ENCODE measurements at places on chromosomes 12 and 14.
A peak's percentile ranks its signal among the peaks of the same experiment; 100 is the strongest.

DNA sequence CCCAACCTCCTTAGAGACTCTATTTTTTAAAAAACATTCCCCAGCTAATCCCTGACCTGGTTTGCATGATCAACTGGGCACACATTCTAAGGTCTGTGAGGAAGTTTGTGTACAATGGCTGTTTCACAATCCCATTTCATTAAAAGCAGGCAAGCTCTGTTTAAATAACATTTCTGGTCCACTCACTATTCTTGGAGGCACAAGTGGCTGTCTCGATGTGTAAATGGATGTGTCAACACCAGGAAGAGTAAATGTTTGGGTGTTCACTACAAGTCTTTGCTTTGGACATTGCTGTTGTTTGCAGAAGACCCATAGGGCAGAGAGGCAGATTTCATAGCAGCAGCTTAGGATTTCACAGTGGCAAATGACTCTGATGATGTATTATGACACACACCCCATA lies 98.3 kb downstream of the PDZRN4 start:
- DNase-seq, result no peak

DNA sequence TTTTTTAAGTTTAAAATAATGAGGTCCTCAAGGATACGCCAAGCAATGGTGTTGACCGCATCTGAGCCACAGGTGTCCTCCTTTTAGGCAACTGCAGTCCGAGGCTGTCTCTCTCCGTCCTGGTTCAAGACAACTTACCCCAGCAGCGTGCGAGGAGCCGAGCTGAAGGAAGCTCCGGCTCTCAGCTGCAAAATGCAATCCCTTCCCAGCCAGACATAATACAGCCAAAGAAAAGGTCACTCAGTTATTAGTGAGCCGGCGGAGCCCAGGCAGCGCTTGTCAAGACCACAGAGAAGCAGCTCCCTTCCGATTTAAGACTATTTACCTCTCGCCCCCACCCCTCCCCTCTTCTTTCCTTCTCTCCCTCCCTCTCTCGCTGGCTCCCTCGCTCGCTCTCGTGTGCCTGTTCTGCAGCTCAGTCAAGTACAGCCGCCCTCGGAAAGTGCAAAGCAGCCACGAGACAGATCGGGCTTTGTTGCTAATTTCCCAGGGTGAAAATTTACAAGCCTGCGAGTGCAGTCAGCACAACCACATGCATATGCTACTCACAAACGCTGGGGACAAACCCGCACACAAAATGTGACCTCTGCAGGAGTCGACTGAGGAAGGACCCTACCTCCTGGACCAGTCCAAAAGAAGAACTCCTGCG lies 363 bp upstream of the LMO3 start:
- no peak for DNase-seq

GRCh38 chr14:65377576-65377975 lies 35.0 kb upstream of the FUT8 start:
- no peak for DNase-seq

DNA sequence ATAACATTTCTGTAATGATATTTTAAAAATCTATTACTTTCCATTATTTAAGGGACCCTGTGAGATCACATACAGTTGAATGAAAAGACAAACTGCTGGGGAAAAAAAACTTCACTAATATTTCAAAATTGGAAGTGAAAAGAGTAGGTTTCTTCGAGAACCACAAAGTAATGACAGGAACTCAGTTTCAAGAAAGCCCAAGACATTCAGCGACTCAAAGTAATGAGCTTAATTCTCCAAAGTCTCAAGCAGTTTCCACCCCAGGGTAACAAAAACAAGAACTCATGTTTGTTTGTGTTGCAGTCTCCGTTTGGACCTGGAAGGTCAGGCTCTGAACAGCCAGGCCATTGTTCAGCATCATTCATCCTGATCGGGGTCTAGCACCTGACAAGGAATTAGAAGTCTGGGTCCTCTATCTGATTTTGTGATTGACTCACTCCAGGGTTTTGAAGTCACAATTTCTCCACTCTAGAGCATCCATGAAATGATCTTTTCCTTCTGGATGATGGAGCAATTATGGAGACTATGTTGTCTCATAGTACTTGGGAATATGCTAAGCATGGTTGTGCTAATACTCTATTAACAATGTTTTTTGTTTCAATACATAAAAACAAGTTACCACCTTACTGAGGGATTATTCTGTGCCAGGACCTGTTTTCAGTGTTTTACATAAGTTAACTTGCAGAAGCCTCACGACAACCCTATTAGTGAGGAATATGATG lies 126.9 kb downstream of the SLC25A21 start:
- no peak for DNase-seq

DNA sequence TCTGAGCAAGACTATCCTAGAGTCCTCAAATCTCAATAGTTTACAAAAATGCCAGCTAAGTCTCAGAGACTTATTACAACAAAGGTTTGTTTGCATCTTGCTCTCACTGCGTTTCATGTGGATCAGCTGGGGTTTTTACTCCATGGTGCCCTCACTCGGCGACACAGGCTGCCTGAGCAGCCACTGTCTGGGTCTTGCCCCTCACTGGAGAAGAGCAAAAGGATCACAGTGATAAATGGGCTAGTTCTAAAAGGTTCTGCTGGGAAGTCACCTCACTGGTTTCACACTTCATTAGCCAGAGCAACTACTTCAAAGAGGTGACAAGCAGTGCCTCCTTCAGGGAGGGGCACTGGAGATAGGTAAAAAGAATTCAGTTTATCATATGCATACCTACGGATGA lies 392.0 kb downstream of the RPL10L start:
- no peak for DNase-seq

DNA sequence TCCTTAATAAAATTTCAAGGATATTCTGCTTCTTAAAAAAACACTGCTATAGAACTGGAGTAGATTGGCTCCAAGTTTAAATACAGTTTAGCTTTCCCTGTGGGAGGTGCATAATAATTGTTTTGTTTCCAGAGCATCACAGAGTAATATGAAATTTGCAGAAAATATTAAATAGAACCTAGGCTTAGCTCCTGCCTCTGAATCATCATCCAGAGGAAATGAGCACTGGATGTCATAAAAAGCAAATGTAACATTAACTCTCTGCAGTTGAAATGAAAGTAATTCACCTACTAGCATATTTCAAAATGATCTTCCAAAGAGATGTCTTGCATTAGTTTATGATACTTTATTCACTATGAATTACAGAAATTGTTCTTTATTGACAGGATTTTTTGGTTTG lies 769.8 kb downstream of the C12orf50 start:
- DNase-seq, result no peak

DNA sequence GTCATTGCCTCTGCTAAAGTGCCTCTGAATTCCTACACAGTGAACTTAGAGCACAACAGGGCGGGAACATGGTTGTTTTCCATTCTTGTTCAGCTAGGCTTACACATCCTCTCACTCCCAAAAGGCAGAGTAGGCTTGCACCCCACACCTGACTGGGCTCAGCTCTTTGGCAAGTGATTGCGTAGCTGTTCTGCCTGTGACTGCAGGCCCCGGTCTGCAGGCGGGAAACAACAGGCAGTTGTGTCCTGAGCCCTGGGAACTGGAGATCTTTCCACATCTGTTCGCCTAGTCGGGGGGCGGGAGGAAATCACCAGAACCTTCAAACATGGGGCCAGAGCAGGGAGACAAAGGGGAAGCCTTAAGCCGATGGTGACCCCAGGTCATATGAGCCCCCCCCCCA lies 274.7 kb downstream of the ZFP36L1 start:
- no peak for DNase-seq

DNA sequence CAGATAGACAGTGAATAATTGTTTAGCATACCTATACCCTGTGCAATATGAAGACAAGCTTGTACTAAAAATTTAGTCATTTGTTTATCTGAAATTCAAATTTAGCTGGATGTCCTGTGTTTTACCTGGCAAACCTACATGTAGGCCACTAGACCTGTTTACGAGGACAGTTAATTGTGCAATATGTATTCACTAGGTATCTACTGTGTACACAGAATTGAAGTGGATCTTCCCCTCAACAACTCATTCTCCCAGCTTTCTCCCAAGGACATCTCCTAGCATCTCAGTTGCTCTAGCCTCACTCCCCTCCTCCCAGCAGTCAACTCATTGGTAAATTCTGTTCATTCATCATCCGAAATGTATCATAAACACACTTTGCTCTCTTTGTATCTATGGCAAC lies 25.3 kb downstream of the AK7 start:
- no peak for DNase-seq

DNA sequence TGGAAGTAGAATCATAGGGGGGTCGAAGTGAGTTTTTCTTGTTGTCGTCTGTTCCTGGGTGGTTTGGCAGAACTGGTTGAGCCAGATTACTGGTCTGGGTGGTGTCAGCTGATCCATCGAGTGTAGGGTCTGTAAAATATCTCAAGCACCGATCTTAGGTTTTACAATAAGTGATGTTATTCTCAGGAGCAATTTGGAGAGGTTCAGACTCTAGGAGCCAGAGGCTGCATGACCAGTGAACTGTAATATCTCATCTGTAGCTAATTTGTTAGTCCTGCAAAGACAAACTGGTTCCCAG lies 9.7 kb upstream of the SERPINA1 start:
- no peak for DNase-seq

GRCh38 chr12:120132863-120133385 lies 16.4 kb upstream of the RAB35 start:
- no peak for DNase-seq

DNA sequence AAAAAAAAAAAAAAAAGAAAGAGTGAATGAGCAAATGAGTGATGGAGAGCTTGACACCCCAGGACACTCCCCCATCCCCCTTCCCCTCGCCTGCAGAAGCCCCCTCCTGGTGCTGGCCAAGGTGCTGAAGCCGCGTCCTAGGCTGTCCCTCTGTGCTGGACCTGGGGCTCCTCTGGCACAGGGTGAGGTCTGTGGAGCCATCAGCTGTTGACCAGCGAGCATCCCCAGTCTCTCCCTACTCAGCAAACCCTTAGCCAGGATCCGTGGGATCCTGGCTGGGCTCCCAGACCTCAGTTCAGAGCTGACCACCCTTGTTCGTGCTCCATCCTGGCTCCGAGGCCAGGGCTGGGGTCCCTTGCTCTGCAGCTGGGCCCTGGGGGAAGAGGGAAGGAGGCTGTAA lies 5.4 kb upstream of the KIF26A start:
- no peak for DNase-seq

DNA sequence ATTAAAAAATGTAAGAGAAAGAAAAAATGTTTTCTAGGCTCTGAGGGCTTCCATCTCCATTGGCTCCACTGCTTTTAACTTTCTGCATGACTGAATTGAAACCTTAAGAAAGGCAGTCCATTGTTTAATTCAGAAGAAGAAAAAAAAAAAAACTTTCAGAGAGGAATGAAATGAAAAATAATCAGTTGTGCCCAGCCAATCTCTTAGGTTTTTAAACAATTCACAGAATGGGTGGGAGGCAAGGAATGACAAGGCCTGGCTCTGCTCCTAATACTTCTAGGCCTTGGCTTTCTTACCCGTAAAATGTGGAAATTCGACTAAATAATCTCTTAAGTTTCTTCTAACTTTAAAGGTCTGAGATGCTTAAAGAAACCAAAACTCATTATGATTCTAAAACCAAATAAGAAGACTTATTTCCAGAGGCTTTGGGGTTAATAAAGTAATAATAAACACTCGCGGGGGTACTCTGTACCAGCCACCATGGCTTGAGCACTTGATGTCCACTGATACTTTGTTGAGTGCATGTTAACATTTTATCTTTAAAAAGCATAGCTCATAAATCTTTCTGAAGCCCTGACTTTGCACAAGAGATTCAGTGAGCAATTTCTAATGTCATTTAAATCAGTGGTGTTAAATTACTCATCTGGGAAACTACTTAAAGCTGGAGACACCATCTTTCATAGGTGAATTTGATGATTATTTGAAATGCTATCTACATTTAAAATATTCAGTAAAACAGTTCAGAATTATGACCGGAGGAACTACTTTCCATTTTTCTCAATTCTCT lies 49.6 kb downstream of the STON2 start:
- DNase-seq, result peak; percentile 29
